Uterus (tissue), 4 donors: ENCODE measurements at places on chromosomes 13 and 19. TPM values are rescaled to one million over a fixed set of nuclear protein-coding genes. Genes with fewer than 3 reads are reported as not detected.

DNA sequence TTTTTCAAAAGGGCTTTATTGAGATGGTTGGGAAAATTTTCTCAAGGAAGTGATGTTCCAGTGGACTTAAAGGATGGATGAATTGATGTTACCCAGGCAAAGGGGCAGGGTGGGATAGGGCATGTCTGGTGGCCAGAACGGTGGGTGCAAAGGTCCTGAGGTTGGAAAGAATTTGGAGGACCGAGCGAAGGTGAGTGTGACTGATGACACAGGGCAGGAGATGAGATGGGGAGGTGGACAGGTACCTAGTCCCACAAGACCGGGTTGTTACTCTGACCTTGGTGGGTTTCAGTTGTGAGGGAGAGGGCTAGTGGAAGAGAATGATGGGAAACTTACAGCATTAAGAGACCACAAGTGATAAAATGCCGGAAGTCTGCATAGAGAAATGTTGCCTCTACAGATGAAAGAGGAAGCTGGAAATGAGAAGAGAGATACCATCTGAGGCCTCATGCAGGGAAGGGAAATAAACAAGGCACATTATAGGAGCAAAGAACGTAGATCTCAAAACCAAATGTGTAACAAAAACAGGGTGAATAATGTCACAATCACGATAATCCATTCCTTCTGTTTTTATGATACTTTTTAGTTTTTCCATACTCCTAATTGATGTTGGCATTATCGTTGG, 4.5 kb downstream of the ADGRE1 start:
- no peak overlapping the region for H3K27ac ChIP-seq
- no peak for DNase-seq
- no peak overlapping the region for H3K4me3 ChIP-seq
- H3K4me1 ChIP-seq = no peaks in the 10 kb centered on the region
- H3K27me3 ChIP-seq = no peaks in the 10 kb centered on the region

DNA sequence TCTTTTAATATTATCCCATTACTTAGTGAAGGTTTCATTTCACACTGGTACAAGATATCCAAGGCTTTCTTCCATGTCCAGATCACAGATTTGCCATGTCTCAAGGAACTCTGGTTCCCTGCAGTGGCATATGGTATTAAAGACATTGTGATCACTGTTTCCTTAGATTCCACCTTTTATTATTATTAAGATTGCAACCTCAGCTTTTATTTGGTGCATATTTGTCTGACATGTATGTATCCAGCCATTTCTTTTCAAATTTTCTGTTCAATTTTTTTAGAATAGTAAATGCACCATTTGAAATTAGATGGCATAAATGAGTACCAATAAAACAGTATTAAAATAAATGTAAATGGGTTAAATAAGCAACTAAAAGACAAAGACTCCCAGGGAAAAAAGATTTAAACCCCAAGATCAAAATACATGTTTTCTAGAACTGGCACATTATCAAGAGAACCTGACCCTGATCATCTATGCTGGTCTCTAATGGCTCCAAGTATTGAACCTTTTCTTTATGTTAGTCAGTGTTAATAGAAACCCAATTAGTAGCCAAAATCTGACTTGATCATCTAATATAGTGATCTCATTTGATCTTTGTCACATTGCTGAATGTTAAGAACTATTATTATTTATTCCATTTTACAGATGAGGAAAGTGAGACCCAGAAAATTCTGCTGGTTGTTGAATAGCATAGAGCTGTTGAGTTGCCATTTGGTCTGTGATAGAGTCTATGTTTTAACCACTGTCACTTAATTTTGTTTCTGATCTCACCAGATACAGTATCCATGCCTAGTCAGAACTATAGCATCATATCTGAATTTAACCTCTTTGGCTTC, at the start of gene OR10H4:
OR10H4 (plus strand) TSS at position 786 of the 836 bp plus-strand sequence; CDS start at position 786, 0 bp downstream.
- H3K27ac ChIP-seq = no peak within 1 kb of the TSS
- no peaks in the 10 kb centered on the region for H3K36me3 ChIP-seq
- no peaks in the 10 kb centered on the region for H3K27me3 ChIP-seq
- no peaks in the 10 kb centered on the region for H3K4me1 ChIP-seq
- DNase-seq = no peak
- no peak within 1 kb of the TSS for H3K4me3 ChIP-seq

DNA sequence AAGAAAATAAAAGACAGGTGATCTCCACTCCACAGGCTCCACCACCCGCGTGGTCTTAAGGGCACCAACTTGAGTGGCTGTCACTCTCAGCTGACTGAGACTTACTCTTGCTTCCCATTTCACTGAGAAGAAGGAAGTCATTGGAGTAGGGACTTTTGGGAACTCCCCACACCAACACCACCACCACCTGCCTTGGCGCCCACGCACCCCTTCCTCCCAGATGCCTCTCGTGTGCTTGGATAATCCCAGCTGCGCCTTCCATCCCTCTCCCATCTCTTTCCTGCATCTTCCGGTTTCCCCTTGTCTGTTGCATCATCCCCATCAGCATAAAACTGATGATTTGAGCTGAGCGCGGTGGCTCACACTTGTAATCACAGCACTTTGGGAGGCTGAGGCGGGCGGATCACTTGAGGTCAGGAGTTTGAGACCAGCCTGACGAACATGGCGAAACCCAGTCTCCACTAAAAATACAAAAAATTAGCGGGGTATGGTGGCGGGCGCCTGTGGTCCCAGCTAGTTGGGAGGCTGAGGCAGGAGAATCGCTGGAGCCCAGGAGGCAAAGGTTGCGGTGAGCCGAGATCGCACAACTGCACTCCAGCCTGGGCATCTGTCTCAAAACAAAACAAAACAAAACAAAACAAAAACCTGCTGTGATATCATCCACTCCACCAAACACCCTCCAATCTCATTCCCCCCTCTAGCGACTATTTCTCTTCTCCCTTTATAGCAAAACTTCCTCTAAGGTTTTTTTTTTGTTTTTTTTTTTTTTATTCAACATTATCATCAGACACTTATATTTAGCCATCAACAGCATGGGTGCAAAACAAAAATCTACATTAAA, 25.5 kb downstream of the AP2S1 start:
- no peaks in the 10 kb centered on the region for H3K27me3 ChIP-seq
- no peak overlapping the region for H3K27ac ChIP-seq
- no peak overlapping the region for H3K4me3 ChIP-seq

DNA sequence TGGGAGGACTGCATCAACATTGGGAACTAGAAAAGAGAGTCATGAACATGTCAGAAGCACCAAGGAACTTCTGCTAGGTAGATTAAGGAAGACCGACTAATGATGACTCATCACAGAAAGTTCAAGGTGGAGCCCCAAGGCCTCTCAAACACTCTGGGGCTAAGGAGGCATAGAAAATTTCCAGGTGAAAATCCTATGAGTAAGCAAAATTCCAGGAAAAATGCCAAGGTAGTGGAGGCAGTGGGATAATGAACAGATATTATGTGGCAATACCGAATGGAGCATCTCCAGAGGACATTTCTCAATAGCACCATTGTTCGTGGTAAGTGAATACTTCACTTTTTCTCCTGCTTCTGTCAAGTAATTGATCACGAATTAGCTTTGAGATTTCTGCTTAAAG, 336.5 kb downstream of the MZT1 start:
- DNase-seq = no peak
- H3K36me3 ChIP-seq = no peaks in the 10 kb centered on the region
- no peaks in the 10 kb centered on the region for H3K27me3 ChIP-seq
- H3K4me1 ChIP-seq = no peaks in the 10 kb centered on the region
- H3K27ac ChIP-seq = no peak overlapping the region

The NEK5 gene
- 7.9 TPM for total RNA-seq

The SYDE1 gene
- 17.4 TPM for total RNA-seq

- no peaks in the 10 kb centered on the region for H3K27me3 ChIP-seq
- no peak overlapping the region for H3K4me3 ChIP-seq
- no peaks in the 10 kb centered on the region for H3K36me3 ChIP-seq
- no peak for DNase-seq
Measured at GRCh38 chr19:51091895-51092873, 9.5 kb upstream of the KLK14 start.

- H3K36me3 ChIP-seq = no peaks in the 10 kb centered on the region
- DNase-seq = no peak
- H3K4me3 ChIP-seq = no peak overlapping the region
Measured at GRCh38 chr19:15225760-15226159, 6.5 kb downstream of the EPHX3 start.

DNA sequence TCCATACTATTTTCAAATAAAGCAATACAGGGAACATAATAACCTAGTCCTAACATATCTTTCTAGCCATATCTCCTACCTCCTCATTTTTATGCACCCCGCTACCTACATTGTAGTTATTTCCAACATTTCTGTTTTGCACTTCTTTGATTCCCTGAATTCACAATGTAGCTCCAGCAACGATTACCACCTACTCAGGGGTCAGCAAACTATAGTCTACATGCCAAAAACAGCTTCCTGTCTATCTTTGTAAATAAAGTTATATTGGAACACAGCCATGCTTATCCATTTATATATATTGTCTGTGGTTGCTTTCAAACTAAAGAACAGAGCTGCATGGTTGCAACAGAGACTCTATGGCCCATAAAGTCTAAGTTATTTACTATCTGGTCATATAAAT, 16.7 kb downstream of the MYCBP2 start:
- no peak overlapping the region for H3K4me3 ChIP-seq
- no peaks in the 10 kb centered on the region for H3K36me3 ChIP-seq
- H3K27me3 ChIP-seq = no peaks in the 10 kb centered on the region
- peak overlapping the region; percentile 71 for H3K27ac ChIP-seq
- H3K4me1 ChIP-seq = no peaks in the 10 kb centered on the region
- DNase-seq = no peak

DNA sequence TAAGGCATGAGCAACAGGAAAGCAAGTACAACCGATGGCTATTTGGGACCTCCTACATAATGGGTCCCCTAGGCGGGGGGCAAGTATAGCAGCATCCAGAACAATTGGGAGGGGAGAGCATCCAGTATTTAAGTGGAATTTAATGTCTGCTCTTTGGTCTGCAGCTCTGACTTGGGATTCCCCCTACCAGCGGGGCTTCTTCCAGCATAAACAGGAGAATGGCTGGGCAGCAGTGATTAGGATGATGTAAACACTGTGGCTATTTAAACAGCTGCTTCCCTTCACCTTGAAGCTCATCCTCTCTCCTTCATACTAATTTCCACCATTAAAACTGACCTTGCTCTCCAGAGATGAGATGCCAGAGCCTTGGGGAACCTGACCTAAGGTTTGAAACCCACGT, 73.9 kb upstream of the OXGR1 start:
- no peaks in the 10 kb centered on the region for H3K4me1 ChIP-seq
- no peaks in the 10 kb centered on the region for H3K27me3 ChIP-seq
- H3K36me3 ChIP-seq = no peaks in the 10 kb centered on the region
- no peak overlapping the region for H3K27ac ChIP-seq

- peak overlapping the region; percentile 97 for H3K27ac ChIP-seq
- H3K36me3 ChIP-seq = no peaks in the 10 kb centered on the region
- no peak overlapping the region for H3K4me3 ChIP-seq
- H3K4me1 ChIP-seq = peaks cover 20% of the 10 kb centered on the region
Measured at GRCh38 chr19:29660835-29661234, 4.4 kb upstream of the PLEKHF1 start.

The LILRB2 gene
- total RNA-seq = 2.3 TPM

DNA sequence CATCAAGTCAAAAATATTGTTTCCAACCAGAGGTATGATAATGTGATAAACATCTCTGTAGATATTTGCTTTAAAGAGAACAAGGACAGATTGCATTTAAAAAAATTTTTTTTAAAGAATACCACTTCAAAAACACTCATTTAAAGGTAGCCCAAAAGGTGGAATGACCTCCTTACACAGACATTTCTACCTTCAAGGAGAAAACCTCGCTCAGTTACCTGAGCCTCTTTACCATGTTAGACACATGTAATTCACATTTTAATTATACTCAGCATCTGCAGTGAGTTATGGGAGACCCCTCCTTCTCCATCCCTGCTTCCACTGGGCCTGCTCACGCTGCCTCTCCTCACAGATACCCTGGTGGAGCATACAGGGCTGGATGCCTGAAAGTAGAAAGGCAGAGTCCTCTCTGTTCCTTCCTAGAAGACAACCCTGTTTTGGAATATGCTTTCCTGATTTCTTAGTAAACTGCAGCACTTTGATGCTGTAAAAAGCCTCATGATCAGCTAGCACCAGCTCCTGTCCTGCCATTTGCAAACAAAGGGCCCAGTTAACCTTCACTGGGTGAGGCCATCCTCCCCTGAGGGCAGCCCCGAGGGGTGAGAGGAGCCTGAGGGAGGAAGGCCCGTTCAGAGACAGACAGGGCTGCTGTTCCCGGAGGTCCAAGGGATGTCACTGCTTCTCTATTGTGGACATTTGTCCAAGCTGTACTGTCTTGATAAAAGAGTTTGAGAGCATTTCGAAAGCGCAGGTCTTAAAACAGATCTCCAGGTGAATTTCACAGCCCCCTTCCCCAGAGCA, 117.8 kb downstream of the IRS2 start:
- H3K36me3 ChIP-seq = no peaks in the 10 kb centered on the region
- DNase-seq = no peak
- no peak overlapping the region for H3K4me3 ChIP-seq

The PSMD8 gene
- total RNA-seq = 116 TPM

The HSD17B14 gene
- 31.9 TPM for total RNA-seq

GRCh38 chr19:43482193-43482592, 16.8 kb upstream of the LYPD3 start:
- H3K27ac ChIP-seq = no peak overlapping the region
- no peak overlapping the region for H3K4me3 ChIP-seq
- no peaks in the 10 kb centered on the region for H3K27me3 ChIP-seq
- no peaks in the 10 kb centered on the region for H3K36me3 ChIP-seq

GRCh38 chr13:20998649-20999415, 62.6 kb downstream of the LATS2 start:
- H3K36me3 ChIP-seq = no peaks in the 10 kb centered on the region
- H3K4me1 ChIP-seq = no peaks in the 10 kb centered on the region
- no peaks in the 10 kb centered on the region for H3K27me3 ChIP-seq
- H3K27ac ChIP-seq = peak overlapping the region; percentile 59
- H3K4me3 ChIP-seq = no peak overlapping the region

DNA sequence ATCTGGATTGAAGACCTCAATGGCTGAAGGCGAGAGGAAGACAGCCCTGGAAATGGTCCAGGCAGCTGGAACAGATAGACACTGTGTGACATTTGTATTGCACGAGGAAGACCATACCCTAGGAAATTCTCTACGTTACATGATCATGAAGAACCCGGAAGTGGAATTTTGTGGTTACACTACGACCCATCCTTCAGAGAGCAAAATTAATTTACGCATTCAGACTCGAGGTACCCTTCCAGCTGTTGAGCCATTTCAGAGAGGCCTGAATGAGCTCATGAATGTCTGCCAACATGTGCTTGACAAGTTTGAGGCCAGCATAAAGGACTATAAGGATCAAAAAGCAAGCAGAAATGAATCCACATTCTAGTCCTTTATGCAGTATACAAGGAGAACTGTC, 1.2 kb downstream of the POLR1D start:
- no peaks in the 10 kb centered on the region for H3K4me1 ChIP-seq
- no peaks in the 10 kb centered on the region for H3K27me3 ChIP-seq
- no peak overlapping the region for H3K4me3 ChIP-seq
- no peak for DNase-seq
- H3K27ac ChIP-seq = no peak overlapping the region
- no peaks in the 10 kb centered on the region for H3K36me3 ChIP-seq

The PLEKHA4 gene
- 7.1 TPM for total RNA-seq

GRCh38 chr13:98792321-98792720, 39.8 kb upstream of the SLC15A1 start:
- no peak overlapping the region for H3K27ac ChIP-seq
- H3K36me3 ChIP-seq = no peaks in the 10 kb centered on the region
- H3K27me3 ChIP-seq = no peaks in the 10 kb centered on the region

- no peaks in the 10 kb centered on the region for H3K36me3 ChIP-seq
- DNase-seq = no peak
- no peak overlapping the region for H3K27ac ChIP-seq
- peaks cover 8% of the 10 kb centered on the region for H3K4me1 ChIP-seq
- H3K4me3 ChIP-seq = no peak overlapping the region
Measured at GRCh38 chr19:12730064-12730463, 4.4 kb downstream of the TRIR start.

The RFPL4A gene
- total RNA-seq = not detected
